ENCODE measurements at places on chromosomes 6 and 20. TPM values are rescaled to one million over a fixed set of nuclear protein-coding genes. Genes with fewer than 3 reads are reported as not detected.

GRCh38 chr6:1103021-1103420, 208.9 kb upstream of the FOXQ1 start:
- no peak for DNase-seq

DNA sequence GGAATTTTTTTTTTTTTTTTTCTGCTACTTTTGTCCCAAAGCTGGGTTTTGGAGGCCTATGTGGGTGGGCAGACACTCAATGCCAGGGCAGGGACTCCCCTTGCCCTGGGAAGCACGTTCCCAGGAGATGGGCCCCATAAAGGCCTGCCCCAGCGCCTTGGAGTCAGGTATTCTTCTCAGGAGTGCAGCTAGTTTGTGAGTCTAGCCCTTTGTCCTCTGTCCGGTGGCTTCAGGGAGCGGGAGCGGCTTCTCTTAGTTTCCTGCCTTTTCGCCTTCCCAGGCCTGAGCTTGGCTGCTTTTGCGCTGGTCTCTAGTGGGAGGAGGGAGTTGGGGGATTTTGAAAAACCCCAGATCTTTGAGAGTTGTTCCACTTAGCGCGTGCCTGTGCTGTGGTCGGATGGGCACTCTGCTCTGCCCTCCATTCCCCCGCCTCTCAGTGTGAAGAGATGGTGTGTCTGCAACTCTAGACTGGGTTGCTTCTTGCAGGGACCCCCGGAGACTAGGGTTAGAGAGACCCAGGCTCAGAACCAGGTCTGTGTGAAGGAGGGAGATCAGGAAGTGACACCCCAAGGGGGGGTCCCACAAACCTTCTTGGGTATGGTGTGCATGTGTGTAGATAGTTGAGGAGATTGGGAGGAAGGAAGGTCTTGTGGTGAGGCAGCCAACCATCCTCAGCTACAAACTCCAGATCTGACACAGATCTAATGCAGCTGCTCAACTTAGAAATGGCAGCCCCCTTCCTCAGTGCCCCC, 1.3 kb downstream of the PLCG1 start:
- no peak for DNase-seq

GRCh38 chr6:142857233-142857761, 87.7 kb downstream of the HIVEP2 start:
- DNase-seq, result no peak

- DNase-seq, result no peak
These were observed 130.9 kb downstream of the FOXA2 start for GRCh38 chr20:22453244-22454080.

- DNase-seq, result no peak
These were observed 254.3 kb downstream of the BTBD3 start for GRCh38 chr20:12171923-12172524.

GRCh38 chr20:62317167-62317655, 14.4 kb downstream of the ADRM1 start:
- DNase-seq, result no peak

GRCh38 chr6:91697010-91697695, 1110.3 kb upstream of the MAP3K7 start:
- DNase-seq, result no peak

- no peak for DNase-seq
These were observed 111.0 kb downstream of the TCP11 start for GRCh38 chr6:35030099-35030498.

DNA sequence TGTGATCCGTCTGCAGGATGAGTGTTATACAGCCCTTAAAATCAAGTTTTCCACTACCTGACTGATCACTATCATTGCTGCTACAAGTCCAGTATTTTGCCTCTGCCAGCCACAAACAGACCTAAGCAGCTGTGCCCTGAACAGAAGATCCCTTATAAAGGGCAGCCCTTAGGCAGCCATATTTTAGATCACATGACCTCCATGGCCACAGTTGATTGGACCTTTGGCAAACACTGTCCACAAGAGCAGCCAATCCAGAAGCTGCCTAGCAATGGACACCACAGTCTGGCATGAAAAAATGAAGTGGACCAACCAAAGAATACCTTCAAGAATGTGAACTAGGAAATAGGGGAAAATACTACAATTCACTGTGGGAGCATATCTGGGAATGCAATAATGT, 50.8 kb downstream of the MC3R start:
- no peak for DNase-seq

DNA sequence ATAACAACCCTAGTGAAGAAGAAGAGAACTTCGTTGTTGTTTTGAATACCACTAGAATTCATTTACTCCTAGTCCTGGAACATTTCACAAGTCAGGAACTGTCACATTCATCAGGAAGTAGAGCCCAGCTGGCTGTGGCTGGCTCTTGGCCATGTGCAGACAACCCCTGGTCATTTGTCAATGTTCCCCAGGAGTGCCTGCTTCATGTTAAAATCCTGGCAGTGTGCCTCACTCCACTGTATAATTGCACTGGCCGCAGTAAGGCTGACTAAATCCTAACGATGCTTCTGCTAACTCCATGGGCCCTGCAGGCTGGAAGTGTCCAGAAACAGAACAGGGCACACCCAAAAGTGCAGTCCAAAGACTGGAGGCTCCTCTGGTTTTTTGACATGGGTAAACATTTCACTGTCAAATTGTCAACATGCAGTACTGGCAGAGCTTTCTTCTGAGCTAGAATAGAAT, 41.5 kb upstream of the ADGRF1 start:
- peak; percentile 95 for DNase-seq

DNA sequence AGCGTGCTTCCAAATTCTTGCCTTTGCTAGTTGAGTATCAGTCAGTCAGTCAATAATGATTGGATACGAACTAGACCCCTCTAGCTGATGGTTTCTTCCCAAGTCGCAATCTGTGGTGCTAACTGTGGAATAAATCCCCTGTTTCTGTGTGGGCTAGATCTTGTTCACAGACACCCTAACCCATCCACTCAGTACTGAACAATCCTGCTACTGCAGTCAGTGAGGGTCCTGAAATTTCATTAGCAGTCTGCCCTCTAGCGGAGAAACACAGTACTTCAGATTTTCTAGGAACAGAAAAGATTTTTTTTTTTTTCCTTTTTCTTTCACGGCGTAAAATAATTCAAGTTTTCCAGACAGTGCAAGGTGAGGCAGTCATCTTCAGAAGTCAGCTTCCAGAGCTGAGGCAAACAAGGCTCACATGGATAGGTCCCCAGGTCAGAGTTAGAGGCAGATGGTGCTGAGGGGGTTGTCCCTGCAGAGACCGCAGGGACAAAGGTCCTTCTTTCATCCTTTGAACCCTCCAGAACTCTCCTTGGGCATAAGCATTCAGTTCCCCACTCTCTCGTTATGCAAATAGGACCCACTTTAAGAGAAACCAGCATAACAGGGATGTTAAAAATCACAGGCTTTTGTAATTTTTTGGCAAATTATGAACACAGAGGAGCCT, 119.6 kb downstream of the SCML4 start:
- DNase-seq, result no peak

- DNase-seq, result no peak
These were observed 562 bp downstream of the TRIM39 start for GRCh38 chr6:30327232-30327746.

DNA sequence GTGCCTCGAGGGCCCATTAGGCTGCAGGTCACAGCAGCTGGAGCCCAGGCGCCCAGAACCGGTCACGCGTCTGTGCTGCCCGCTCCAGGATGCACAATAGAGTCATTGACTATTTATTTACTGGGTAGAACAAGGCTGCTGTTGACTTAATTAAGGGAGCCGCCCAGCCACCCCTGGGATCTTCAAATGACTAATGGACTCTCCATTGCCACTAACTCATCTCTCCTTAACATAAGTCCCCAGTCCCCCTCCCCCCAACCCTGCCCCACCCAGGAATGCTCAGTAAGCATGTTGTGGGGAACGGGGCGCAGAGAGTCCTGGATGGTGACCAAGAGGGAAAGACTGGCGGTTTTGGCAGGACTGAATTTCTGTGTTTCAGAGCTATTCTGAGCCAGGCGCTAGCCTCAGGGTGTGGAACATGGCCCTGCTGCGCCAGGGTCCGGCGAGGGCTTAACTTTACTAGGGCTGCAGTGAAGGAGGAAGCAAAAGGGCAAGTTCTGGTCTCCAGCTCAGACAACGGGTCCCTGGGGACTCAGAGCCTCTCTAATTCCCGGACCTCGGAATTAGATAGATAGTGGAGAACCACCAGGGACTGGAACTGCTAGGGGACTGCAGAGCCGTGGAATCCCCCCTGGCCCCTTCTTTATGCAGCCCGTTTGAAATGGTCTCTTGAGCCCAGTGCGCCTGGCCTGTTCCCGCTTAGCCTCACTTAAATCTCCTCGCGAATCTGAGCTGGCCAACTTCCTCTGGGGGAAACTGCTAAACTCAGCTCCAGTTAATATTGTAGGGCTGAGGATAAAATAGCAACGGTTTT, 1.5 kb upstream of the GRIK2 start:
- no peak for DNase-seq

GRCh38 chr6:169014211-169015197, 239.1 kb downstream of the THBS2 start:
- DNase-seq, result no peak

- no peak for DNase-seq
These were observed 14.6 kb downstream of the MYBL2 start for GRCh38 chr20:43681468-43681942.

GRCh38 chr6:37244430-37245310, 12.9 kb upstream of the TBC1D22B start:
- DNase-seq, result peak; percentile 84

DNA sequence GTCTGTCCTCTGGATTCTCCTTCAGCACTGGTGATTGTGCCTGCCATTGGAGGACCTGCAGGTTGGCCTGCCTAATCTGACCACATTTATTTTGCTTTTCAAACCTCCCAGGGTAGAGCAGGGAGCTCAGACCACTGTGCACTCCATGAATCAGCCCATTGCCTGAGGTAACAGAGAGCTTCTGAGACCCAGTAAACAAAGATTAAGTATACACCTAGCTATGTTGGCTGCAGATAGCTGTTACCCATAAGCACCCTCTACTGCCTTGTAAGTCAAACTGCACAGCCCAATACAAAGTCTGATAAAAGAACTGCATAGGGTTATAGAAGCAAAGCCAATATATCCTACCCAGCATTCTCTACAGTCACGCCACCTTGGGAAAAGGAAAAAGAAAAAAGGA, 338.7 kb downstream of the HTR1B start:
- no peak for DNase-seq

GRCh38 chr20:34017610-34018009, 23.9 kb downstream of the RALY start:
- no peak for DNase-seq

GRCh38 chr6:3848925-3849605, at the start of gene FAM50B:
TSS of gene FAM50B (plus strand) at chr6:3849373. CDS start at chr6:3849812, 439 bp downstream.
- DNase-seq, result peak; percentile 97

GRCh38 chr20:62617711-62618483, 24.4 kb upstream of the SLCO4A1 start:
- DNase-seq, result no peak

DNA sequence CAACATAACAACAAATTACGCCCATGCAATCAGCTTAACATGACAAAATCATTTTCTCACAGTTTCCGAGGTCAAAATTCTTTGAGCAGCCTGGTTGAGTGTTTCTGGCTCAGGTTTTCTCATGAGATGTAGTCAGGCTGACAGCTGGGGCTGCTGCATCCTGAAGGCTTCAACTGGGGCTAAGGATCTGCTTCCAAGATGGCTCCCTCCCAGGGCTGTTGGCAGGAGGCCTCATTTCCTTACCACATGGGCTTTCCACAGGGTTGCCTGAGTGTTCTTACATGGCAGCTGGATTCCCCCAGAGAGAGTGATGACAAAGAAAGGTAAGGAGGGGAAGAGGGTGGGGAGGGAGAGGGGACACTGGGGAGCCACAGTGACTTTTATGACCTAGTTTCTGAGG, 63.1 kb upstream of the NNAT start:
- no peak for DNase-seq

GRCh38 chr6:150537893-150538292, 61.8 kb upstream of the PLEKHG1 start:
- no peak for DNase-seq

DNA sequence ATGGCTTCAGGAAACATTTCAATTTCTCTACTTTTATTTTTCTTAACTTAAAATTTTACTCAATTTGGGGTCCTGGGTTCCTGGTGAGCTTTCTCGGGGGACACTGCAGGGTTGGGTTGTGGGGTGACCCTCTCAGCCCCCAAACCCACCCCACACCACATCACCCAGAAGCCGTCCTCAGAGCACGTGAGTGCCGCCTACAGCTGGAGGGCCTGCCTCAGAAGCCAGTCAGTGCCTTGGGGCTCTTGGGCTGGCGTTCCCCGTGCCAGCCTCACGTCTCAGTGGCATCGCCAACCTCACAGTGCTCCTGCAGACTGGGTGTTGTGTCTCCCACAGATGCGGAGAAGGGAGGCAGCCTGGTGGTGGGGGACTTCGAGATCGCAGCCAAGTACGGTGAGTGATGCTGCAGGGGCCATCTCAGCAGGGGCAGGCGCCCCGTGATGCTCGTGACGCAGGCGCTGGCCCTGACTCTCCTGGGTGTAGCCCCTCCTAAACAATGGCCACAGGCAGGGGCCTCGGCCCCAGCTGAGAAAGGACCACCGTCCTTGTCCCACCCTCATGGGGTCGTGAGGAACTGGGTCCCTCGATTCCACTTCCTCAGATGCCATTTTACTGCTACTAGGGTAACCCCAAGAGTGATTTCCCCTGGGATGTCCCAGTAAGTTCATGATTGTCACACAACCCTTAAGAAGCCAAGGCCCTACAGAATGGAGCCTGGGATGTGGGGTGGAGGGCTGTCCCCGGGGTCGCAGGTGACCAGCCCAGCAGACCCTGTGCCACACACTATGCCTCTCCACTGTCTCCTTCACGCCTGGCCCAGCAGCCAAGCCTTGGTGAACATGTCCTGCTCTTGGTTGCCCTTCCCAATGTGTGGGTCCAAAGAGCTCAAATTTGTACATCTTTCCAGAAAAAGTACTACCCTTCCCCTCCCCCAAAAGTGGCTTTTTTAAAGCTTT, 23.8 kb upstream of the PYGB start:
- no peak for DNase-seq

The HLA-DRB1 gene
- polyA plus RNA-seq, result 95.9 TPM

The MUC22 gene
- polyA plus RNA-seq, result not detected

The ORC3 gene
- polyA plus RNA-seq, result 17.4 TPM

The HLA-DQA2 gene
- 29.3 TPM for polyA plus RNA-seq

The TUBB2B gene
- 0.81 TPM for polyA plus RNA-seq

The GRIK2 gene
- 4.1 TPM for polyA plus RNA-seq

The SLC35F1 gene
- polyA plus RNA-seq, result 2.5 TPM

The SAPCD1 gene
- 2.9 TPM for polyA plus RNA-seq

The C6orf15 gene
- not detected for polyA plus RNA-seq

The THEMIS gene
- 0.08 TPM for polyA plus RNA-seq

The ALDH8A1 gene
- polyA plus RNA-seq, result 0.21 TPM

The TBXT gene
- not detected for polyA plus RNA-seq
